ENCODE measurements at places on chromosomes 6 and 20.

DNA sequence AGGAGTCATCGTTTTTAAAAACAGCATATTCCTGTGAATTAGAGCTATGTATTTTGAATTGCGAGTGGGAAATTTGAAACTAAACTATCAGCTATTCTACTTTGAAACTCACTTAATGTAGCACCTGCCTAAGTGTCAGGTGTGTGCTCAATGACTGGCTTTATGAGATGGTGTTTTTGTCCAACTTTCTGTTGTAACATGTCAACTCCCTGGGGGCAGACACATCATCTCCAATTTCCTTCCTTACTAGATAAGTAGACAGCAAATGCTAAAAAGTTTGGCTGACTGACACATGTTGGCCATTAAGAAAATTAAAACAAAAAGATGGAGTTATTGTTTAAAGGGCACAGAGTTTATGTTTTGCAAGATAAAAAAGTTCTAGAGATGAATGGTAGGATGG is 226.9 kb downstream of the TFAP2B start:
- no peak for DNase-seq

GRCh38 chr6:36651659-36652379 is 26.7 kb upstream of the CDKN1A start:
- no peak for DNase-seq

GRCh38 chr20:32667027-32667426 is 6.7 kb downstream of the C20orf203 start:
- no peak for DNase-seq

DNA sequence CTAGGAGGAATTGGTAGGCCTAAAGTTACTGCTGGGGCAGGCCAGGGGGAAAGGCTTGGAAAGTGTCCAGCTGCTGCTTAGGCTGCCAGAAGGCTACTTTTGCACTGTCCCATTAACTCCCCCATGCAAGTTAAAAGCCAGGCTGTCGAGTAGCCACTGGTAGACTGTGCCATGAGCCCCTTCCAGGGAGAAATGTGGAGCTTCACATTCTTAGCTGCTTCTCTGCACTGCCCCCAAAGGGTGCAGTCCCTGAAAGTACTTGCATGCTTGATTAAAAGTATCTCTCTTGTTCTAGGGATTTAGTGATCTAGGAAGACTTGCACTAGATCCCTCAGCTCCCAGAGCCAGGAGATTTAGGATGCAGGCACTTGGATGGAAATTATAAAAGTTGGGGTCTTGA is 57.3 kb downstream of the CDC5L start:
- no peak for DNase-seq

GRCh38 chr20:59790346-59790745 is 143.1 kb downstream of the SYCP2 start:
- DNase-seq: no peak

DNA sequence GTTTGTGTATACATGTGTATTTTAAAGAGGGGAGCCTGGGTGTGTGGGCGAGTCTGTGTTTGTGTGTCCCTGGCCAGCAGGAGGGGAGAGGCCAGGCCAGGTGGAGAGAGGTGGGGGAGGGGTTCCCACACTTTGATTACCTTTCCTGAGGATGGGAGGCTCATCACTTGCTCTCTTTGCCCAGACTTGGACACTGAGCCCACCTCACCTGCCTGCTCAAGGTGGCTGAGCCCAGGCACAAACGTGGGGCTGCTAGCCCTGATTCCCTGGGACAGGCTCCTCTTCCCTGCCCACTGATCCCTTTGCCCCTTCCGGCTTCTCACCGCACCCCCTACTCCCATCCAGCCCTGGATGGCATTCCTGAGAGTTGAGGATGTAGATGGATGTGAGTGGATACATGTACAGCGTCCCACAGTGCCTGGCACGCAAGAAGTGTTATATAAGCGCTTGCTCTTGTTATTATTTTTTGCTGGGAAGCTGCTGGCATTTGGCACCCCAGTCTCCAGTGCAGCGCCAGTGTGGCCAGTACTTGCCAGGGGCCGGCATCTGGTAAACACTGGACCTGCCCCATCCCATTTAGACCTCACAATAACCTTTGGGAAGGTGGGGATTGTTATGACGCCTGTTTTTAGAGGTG is 2.7 kb downstream of the CEBPB start:
- no peak for DNase-seq

GRCh38 chr6:26309731-26310142 is 55.3 kb upstream of the BTN3A2 start:
- no peak for DNase-seq

GRCh38 chr6:1619673-1620503 is 10.2 kb downstream of the FOXC1 start:
- DNase-seq: no peak

DNA sequence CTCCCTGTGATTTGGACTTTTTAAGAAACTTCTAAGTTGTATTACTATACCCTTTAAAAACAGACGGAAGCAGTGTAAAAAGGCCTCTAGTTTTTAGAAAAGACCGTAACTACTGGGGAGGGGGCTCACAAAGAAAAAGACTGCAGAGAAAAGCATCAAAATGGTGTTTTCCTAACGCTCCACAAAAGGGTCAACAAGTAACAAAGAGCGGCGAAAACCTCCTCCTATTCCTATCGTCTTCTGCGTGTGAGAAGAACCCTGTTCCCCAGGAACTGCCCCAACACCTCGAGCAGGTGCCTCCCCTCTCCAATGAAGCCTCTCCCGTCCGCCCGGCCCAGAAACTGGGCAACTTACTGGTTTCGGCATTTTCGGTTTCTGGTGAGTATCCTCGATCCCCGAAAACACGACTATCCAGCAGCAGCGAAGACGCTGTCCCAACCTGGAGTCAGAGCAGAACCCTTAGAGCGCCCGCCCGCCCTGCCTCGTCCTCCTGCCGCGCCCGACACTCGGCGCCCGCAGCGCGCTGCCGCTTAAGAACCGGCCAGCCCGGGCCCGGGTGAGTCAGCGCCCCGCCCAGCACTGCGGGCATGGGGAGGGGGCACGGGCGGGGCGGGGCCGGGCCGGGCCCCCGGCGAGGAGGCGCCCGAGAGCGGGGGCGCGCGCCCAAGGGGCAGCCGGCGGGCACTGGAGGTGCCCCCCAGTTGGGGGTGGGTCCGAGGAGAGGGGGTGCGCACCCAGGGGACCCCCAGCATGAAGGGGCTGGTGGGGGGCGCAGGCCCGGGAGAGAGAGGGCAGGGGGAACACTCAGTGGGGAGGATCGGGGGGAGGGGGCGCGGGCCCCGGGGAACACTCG is 1.2 kb downstream of the EZR start:
- DNase-seq: peak; percentile 83
